ENCODE measurements at places on chromosomes 4 and X.
A peak's percentile ranks its signal among the peaks of the same experiment; 100 is the strongest.

GRCh38 chrX:136195247-136195646, 47.9 kb downstream of the FHL1 start:
- DNase-seq = no peak

DNA sequence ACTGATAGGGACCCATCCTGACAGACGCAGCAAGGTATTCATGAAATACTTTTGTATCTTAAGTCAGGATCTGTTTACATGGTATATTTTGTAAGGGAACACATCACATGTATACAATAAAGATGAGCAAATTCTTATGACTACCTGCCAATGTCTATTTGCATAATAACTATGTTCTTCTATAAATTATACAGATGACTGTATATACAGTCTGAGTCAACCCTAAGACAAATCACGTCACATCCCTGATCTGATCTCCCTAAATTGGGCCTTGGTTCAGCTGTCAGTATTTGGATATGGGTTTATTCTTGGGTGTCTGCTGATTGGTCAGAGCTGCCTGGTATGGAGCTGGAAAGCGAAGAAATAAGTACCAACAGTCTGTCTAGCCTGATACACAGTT, 93.3 kb downstream of the SERPINA7 start:
- DNase-seq = no peak

GRCh38 chrX:1053072-1053471, 159.4 kb downstream of the CRLF2 start:
- DNase-seq = no peak

GRCh38 chr4:180380733-180381132, 1862.5 kb upstream of the TENM3 start:
- DNase-seq = no peak

GRCh38 chr4:5888222-5889001, 4.5 kb downstream of the CRMP1 start:
- DNase-seq = no peak

GRCh38 chr4:48122756-48123155, 11.3 kb downstream of the TXK start:
- no peak for DNase-seq

DNA sequence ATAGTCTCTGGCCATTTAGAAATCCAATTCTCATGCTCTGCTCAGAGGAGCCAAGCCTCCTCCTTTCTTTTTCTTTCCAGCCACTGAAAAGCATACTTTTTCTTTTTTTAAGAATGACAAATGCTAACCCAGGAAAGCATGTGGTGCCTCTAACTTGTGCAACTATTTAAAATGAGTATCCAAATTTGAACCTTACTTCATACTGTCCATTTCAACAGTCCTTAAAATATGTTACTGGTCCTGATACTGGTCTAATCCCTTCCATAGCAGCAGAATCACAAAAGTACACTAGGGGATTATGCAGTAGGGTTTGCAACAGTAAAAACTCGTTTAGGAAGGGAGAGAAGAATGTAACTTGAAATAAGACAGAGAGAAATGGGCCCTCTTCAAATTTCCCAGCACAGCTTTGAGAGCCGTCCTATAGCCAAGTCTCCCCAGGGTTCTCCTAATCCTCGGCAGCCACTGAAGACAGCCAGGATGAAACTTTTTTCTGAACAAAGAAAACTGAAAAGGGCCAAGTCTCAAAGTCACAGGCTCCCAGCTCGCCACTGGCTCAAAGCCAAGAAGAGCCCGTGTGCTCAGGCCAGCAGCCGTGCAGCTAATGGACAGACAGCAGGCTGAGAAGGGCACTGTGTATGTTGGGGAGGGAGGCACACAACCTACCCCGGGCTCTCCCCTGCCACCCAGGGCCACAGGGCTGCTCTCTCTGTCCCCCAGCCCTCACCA, 39.5 kb downstream of the GPC4 start:
- no peak for DNase-seq

- DNase-seq = no peak
These were observed 101.6 kb downstream of the PARM1 start for GRCh38 chr4:75034523-75034922.

DNA sequence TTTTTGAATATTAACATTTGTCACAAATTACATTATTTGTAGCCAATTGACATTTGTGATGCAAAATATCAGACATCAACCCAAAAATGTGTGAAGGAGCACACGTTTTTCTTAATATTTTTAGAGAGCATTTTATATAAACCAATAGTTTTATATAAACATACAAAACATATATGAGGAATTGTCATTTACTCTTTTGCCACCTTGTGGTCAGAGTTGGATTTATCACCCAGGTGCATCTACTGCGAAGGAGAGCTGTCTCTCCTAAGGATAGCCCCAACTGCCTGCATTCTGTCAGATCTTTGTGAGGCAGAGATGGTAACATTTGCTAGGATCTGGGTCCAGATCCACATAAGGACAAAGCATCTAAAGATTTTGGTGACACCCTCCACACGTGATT, 2.5 kb upstream of the USP27X start:
- DNase-seq = peak; percentile 54

GRCh38 chrX:47539860-47540259, 21.1 kb upstream of the ARAF start:
- no peak for DNase-seq

DNA sequence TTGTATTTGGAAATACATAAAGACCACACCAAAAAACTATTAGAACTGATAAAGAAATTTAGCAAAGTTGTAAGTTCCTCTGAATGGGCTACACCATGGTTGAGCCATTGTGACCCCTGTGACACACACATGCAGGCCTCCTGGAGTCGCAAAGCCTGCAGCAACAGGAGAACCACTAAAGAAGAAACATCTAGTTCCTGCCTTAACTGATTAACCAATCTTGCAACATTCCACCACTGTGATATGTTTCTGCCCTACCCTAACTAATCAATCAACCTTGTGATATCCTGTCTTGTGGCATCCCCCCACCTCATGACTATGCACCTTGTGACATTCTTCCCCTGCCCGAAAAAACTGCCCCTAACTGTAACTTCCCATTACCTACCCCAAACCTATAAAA, 401.8 kb downstream of the PRDM5 start:
- DNase-seq = no peak

- no peak for DNase-seq
These were observed 9.3 kb upstream of the SMIM20 start for GRCh38 chr4:25904748-25905082.

DNA sequence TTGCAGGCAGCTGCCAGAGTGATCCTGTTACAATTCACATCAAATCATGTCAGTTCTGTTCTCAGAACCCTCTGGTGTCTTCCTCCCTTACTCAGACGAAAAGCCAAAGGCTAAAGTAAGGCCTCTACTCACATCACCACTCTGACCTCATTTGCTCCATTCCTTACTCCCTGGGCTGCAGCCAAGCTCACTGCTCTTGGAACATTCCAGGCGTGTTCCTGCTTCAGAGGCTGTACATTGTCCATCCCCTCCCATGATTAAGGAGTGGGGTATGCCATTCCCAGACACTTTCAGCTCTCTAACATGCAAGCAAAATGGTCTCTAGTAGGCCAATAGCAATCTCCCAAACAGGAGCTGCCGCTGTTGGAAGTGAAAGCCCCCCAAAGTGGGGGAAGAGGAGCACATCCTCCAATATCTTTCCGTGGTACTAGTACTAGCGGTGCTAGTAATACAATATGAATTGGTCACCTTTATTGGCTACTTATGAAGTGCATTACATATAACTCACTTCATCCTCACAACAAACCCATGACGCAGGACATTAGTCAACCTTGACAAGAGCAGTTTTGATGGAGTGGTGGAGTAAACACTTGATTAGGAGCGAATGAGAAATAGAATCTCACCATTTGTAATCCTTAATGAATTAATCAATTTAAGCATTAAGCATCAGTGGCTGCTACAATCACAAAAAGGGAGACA, 15.0 kb downstream of the GAB3 start:
- no peak for DNase-seq

- DNase-seq = no peak
These were observed 3.1 kb upstream of the SOX3 start for GRCh38 chrX:140507982-140508305.

DNA sequence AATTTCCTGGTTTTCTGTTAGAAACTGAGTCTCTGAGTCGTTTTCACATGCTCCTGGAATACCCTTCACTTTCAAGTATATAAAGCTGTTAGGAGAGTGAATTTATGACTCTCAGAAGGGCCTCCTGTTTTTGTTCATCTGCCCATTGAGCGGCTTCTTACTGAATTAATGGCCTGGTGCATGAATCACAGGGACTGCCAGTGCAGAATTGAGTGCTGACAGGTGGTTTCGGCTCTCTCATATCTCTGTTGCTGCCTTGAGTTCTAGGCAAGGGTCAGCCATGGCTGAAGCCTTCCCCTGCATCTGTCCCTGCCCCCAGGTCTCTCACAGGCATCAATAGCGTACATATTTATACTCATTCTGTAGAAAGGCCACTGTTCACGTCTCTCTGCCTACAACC, 22.7 kb upstream of the SEPSECS start:
- DNase-seq = no peak

- no peak for DNase-seq
These were observed 41.9 kb downstream of the PLS3 start for GRCh38 chrX:115602729-115603389.

DNA sequence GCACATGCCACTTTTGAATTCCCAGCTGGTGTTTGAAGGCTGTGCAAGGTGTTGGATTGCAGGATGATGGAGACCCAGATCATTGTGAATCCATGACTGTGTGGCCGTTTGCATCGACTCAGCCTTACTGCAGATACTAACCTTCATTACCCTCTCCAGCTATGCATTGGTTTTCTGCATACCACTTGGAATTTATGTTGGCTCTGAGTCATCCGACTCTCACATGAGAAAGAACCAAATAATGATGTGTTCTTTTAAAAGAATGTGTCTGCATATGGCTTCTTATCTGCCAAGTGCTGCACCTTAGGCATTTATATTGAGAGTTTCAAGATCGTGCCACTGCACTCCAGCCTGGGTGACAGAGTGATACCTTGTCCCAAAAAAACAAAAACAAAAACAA, 106.7 kb upstream of the PRKX start:
- no peak for DNase-seq

- DNase-seq = no peak
These were observed 6.8 kb downstream of the PRICKLE3 start for GRCh38 chrX:49179358-49179757.

- no peak for DNase-seq
These were observed 62.2 kb downstream of the TIGD2 start for GRCh38 chr4:89173336-89174090.

Measured in CD4-positive, alpha-beta T cell treated with Interleukin-17A for 1 hour (primary cell).